ENCODE measurements at places on chromosomes 2 and 18.

- no peak for DNase-seq
These were observed 14.2 kb downstream of the GALNT5 start for GRCh38 chr2:157271590-157272203.

GRCh38 chr2:68172990-68173700, 15.5 kb downstream of the PNO1 start:
- no peak for DNase-seq

GRCh38 chr2:200264631-200265030, 41.9 kb upstream of the SPATS2L start:
- DNase-seq: no peak

- DNase-seq: no peak
These were observed 61.8 kb downstream of the CAB39 start for GRCh38 chr2:230774348-230774951.

DNA sequence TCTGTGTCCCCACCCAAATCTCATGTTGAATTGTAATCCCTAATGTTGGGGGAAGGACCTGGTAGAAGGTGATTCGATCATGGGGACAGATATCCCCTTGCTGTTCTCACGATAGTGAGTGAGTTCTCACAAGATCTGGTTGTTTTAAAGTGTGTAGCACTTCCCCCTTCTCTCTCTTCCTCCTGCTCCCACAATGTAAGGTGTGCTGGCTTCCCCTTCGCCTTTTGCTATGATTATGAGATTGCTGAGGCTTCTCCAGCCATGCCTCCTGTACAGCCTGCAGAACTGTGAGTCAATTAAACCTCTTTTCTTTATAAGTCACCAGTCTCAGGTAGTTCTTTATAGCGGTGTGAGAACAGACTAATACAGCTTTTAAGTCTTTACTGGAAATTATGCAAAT, 193.3 kb upstream of the RBBP8 start:
- DNase-seq: no peak

DNA sequence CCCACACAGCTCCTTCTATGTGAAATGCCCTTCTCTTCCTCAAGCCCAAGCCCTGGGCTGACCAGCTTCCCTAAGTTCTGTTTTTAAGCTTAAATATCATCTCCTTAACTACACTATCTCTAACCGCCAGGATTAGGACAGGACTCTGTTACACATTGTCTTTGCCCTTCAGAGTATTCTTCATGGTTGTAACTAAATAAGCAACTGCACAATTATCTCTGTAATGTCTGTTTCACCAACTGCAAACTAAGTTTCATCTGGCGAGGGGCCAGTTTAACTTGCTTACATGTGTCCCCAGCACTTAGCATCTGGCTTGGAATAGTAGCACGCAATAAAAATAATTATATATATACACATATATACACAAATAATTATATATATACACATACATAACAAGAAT, 1.1 kb upstream of the ERMN start:
- no peak for DNase-seq

- no peak for DNase-seq
These were observed 17.5 kb downstream of the C1D start for GRCh38 chr2:68045342-68045741.

- no peak for DNase-seq
These were observed 60.0 kb downstream of the GDF7 start for GRCh38 chr2:20726913-20727312.

GRCh38 chr2:239391286-239392071, 9.3 kb downstream of the HDAC4 start:
- no peak for DNase-seq

GRCh38 chr18:9765501-9765900, 57.4 kb downstream of the RAB31 start:
- no peak for DNase-seq

- DNase-seq: no peak
These were observed 159.9 kb upstream of the MMADHC start for GRCh38 chr2:149747456-149747855.

DNA sequence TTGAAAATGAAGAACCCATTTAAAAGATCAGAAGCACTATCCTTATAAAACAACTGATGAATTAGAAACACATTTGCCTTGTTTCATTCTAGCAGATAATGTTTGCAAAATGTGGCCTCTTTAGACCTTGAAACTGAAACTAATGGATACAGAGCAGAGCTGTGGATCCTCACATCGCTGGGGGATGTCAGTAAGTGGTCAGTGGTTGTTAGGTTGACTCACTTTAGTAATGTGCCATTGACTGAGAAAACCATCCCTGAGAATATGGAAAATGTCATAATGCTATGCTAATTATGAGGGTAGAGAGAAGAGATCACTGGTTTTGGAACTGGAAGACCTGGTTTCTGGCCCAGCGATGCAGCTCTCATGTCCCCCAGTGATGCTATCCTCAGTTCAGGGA, 176.7 kb downstream of the MYO1B start:
- no peak for DNase-seq

- DNase-seq: no peak
These were observed 14.9 kb downstream of the SLC9A4 start for GRCh38 chr2:102487761-102488462.

- no peak for DNase-seq
These were observed 13.4 kb downstream of the IL1R1 start for GRCh38 chr2:102155703-102156515.

DNA sequence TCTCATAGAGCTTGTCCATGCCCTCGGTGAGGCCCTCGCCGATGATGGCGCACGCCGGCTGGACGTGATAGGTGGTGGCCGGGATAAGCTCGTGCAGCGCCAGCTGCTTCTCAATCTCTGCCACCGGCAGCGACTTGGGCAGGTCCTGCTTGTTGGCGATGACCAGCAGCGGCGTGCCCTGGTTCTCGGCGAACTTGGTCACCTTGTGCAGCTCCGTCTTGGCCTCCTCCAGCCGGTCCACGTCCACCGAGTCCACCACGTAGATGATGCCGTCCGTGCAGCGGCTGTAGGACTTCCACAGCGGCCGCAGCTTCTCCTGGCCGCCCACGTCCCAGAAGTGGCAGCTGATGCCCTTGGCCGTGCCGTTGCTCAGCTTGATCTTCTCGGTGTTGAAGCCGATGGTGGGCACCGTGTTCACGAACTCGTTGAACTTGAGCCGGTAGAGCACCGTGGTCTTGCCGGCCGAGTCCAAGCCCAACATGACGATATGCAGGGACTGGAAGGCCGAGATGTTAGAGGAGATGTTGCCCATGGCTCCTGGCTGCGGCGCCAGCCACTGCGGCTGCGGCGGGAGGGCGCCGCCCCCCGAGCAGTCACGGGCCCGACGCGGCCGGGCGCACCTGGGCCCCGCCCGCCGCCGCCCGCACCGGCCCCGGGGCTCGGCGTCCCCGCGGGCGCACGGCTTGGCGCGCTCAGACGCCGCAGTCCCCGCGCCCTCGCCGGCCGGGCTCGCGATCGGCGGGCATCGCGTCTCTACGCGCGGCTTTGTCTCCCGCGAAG, 636 bp downstream of the ARL4C start:
- no peak for DNase-seq

GRCh38 chr2:42917425-42917927, 125.1 kb upstream of the HAAO start:
- no peak for DNase-seq

GRCh38 chr2:175633227-175633626, 368.8 kb downstream of the LNPK start:
- no peak for DNase-seq

- DNase-seq: no peak
These were observed 106.3 kb downstream of the RNF144A start for GRCh38 chr2:7023542-7023941.

DNA sequence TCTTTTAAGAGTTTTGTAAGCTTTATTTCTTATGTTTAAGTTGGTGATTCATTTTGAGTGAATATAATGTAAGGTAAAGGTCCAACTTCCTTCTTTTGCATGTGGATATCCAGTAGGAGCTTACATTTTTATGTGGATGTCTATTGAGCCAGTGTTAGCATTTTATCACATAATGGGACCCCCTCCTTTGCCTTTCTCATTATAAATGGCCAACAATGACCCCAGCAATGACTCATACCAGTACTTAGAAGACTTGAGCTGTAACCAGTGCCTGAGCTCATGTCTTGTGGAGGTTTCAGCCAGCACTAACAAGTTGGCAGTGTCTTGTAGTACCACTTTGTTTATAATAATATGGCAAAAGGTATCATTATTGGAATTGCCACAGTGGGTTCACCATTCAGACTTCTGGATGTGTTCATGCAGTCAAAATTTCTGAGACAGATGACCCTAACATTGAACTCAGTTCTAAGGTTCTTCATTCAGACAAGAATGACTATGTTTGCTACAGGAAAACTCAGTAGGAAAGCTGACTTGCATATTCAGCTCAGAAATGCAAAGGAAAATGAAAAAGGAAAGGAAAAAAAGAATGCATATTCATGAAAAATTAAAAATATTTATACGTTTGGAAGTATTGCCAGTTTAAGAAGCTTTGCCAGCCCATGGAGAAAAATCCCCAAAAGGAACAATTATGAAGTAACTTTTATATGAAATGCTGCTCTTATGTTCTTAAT, 41.0 kb downstream of the CDKL4 start:
- no peak for DNase-seq

Data from activated CD4-positive, alpha-beta T cell treated with anti-CD3 and anti-CD28 coated beads for 24 hours (primary cell).